ENCODE measurements at places on chromosomes 6 and 20.

DNA sequence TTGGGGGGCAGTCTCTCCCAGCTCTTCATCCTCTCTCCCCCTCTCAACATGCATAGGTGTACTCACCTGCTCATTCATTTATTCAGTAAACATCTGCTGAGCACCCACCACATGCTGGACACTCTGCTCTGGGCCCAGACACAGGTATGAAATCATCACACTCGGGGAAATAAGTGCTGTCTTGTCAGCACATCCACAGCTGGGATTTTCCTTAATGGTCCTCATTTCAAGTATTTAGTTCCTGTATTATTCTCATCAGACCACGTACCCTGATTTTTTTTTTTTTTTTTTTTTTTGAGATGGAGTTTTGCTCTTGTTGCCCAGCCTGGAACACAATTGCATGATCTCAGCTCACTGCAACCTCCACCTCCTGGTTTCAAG, 19.4 kb downstream of the RAB5IF start:
- no peak for DNase-seq

DNA sequence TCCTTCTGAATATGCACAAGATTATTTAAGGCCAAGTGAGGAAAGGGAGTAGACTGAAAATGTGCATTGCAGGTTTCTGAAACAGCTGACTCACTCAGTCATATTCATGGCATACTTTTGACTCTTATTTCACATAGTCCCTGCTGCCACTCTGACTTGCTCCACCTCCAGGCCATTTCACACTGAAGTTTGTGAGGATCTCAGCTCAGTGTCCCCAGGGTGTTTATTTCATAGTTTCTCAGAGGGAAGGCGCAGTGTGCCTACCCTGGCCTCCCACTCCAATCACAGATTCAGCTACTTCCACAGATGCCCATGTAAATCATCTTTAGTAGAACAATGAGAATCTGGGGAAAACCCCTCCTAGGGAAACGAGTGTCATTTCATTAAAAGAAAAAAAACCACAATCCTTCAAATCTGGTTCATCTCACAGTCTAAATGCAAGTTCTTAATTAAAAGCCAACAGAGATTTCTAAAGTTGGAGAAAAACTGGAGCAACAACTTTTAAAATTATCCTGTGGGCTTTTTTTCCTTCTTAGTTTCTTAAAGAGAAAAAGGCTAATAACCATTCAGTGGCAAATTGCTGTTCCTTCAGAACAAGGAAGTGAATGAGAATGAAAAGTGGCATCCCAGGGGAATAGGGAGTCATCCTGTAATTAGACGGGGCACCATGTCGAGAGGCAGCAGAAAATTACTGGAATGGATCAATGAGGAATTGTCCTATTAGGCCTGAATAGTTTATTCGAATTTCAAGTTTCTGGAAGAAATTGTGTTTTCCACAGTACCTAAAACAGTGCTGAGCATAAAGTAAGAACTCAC, 133.6 kb downstream of the TFAP2B start:
- DNase-seq: no peak

- DNase-seq: peak; percentile 64
These were observed 69.7 kb upstream of the TOX2 start for GRCh38 chr20:43844778-43845614.

- peak; percentile 64 for DNase-seq
These were observed 66.7 kb upstream of the BMP2 start for GRCh38 chr20:6700563-6701329.

DNA sequence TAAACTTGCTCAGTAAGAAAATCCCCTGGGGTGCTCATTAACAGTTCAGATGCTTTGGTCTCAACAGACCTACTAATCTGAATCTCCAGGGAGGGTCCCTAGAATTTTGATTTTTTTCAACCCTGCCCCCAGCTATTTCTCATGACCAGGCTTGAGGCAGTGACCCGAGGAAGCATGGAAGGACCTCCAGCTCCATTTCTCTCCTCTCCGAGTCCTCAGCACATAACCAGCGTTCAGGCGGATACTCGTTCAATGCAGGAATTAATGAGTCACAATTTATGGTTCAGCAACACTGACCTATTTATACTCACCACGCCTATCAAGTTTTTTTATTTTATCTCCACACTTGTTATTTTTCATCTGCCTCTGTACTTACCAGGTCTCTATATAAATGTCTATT, 369.2 kb upstream of the CDH4 start:
- DNase-seq: no peak

GRCh38 chr6:1267057-1267732, 44.7 kb upstream of the FOXQ1 start:
- DNase-seq: no peak

DNA sequence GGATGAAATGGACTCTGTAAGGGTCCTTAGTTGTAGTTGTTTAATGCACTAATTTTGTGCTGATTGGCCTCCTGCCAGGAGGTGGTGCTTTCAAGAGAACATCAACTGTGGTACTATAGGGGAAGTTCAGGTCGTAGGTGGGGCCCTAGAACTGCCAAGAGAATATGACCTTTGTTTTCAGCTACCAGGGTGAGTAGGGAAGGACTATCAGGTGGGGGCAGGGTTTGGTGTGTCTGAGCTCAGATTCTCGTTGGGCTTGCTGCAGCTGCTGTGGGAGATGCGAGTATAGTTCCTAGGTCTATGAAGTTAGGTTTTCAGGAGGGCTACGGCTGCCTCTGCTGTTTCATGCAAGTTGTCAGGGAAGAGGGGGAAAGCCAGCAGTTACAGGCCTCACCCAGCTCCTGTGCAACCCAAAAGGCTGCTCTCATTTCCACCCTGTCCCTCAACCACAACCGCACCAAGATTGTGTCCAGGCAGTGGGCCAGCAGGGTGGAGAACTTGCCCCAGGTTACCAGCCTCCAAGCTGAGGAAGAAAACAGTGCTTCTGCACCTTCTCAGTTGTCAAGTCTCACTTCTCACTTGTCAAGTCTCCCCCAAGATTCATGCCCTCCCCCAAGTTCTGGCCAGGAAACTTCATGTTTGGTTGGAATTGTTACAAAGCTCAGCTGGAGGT, 626.5 kb upstream of the MAP3K7 start:
- DNase-seq: no peak

DNA sequence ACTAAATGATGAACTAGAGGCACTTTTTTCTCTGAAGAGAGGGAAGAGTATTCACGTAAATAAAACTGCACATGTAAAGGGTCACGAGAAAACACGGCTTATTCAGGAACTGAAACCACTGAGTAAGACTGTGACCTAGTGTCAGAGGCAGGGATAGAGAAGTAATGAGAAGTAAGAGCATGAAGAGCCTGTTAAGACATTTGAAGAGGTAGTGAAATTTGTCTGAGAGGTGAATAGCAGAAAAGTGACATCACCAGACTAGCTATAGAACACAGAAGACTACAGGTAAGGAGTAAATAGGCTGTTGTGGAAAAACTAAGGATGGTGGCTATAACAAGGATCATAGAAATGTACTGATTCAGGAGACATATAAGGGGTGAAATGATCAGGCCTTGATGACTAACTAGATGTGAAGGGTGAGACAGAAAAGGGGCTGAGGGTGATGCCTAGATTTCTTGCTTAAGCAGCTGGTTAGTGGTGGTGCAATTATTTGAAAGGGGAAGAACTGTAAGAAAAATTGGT, 76.8 kb downstream of the REV3L start:
- DNase-seq: no peak

DNA sequence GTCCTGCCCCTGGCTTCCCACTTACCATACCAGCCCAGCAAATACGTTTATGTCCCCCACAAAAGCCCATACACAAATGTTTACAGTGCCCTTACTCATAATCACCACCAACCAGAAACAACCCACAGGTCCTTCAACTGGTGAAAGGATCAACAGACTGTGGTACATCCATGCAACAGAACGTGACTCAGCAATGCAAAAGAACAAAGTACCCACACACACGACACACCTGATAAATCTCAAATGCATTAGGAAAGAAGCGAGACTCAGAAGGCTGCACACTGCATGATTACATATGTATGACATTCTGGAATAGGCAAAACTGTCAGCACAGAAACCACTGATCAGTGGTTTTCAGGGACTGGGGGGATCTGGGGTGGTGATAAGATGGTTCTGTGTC, 20.5 kb downstream of the NCR2 start:
- DNase-seq: no peak

DNA sequence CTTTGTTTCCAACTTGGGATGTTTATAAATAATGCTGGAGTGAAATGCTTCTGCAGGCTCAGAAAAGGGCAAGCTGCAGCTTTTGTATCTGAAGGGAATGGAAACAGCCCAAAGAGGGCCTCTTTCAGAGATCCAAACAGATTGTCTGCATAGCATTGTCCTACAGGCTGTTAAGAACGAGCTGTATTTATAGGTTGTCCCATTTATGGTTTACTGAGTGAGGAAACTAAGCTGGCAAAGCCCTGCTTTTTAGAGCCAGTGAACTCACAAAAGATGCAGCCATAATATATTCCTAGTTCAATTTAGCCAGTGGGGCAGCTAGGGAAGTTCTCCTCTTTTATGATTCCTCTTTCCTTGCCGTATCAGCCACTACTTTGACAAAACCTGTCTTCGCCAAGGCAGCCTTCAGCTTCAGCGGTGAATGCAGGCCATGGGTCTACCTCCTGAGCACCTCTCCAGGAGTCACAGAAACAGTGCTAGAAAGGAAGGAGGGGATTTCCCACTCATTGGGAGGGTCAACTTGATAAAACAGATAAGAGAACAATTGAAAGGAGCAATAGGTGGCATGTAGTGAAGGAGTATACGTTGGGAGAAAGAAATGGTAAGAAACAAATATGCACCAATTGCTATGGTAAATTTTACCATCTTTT, 15.0 kb downstream of the KIAA0319 start:
- DNase-seq: no peak

GRCh38 chr6:27290850-27291208, 21.2 kb downstream of the POM121L2 start:
- DNase-seq: no peak

GRCh38 chr6:131937703-131938631, 13.2 kb downstream of the CCN2 start:
- DNase-seq: no peak

- no peak for DNase-seq
These were observed 266.4 kb downstream of the PLCB1 start for GRCh38 chr20:8398263-8399051.

- no peak for DNase-seq
These were observed 727.9 kb upstream of the MAN1A1 start for GRCh38 chr6:120077489-120077888.

DNA sequence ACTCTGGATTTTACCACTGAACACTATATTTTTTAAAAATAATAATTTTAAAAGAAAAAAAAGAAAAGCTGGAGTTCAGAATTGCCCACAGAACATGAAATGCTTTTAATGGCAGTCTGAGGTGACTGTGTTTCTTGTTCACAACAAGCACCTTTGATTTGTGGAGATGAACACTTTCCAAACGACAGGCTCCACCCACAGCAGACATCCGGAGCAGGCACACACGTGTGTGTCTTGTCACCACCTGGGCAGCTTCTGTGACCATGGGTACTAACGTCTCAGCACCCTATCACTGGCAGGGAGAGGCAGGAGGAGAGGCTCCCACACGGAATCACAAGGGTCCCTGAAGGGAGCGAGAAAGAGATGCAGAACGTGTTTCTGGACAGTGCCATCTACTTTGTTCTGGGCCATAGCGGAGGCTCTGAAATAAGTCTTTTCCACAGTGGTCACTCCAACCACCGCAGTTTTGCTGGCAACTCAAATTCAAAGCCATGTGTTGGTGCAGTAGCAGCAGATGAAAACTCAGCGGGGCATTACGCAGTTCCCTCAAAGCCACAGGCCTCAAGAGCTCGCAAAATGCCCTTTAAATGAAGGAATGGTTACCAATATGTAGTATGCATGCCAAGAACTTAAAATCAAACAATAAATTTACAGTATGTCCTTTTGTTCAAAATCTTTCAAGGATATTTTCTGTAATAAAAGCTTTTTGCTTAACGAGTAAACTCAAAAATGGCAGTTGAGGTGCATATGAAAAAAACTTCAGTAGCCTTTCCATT, 242.2 kb downstream of the FOXC1 start:
- DNase-seq: no peak

DNA sequence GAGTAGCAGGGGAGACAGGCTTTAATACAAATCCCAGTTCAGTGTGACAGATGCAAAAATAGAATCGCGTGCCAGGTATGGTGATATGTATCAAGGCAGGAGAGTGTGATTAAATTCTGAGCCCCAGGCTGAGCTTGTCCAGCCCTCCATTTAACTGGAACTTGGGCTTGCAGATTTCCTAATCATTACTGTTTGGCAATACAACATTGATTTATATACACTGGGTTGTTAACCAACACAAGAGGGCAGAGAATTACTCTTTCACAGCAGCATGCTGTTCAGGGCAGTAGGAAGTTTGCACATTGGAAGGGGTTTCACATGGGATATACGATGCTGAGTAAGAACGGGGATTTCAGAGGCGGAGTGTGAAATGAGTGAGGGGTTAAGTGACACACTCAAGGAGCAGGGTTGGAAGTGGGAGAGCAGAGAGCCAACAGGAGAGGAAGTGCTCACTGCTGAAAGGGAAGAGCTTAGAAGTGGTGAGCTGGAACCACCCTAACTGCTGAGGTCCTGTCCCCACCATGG, 70.8 kb upstream of the ATXN1 start:
- DNase-seq: no peak

DNA sequence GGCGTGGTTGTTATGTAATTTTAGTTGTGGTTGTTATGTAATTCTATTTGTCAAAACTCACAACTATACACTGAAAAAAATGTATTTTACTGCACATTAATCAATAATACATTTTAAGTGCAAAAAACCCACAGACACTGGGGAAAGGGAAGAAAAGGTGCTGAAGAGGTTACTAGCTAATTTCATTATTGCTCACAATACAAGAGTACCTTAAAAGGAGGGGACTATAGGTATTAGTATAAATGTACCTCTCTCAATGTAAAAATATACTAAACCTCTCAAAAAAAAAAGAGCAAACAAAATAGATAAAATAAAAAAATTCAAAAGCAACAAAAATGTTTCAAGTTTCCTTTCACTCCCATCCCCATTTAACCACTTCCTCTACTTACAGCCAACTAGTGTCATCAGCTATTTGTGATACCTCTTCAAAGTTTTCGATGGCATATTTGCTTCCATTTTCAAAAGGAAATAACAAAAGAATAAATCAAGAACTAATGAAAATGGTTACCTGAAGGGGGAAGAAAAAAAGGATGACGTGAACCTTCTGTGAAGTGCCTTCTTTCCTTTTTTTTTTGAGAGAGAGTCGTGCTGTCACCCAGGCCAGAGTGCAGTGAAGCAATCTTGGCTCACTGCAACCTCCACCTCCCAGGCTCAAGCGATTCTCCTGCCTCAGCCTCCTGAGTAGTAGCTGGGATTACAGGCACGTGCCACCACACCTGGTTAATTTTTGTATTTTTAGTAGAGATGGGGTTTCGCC, 30.2 kb downstream of the RANBP9 start:
- DNase-seq: no peak

- no peak for DNase-seq
These were observed 74.2 kb downstream of the TOX2 start for GRCh38 chr20:43988867-43989266.

DNA sequence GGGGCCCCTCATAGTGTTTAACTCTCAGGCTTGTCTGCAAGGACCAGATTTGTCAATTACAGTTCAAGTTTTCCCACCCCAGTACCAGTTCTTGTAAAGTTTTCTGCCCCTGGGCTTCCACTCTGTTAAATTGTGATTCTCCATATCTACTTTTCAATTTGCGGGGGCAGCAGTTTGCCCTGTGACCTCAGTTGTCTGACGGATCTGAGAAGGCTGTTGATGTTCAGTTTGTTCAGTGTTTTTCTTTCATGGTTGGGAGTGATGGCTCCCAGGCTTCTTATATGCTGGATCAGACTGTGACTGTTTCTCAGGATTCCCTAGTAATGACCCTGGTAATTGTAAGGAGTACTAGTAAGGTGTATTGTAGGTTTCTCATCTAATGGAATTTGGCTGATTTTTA, 101.0 kb upstream of the GGTLC1 start:
- DNase-seq: no peak

Measured in heart left ventricle (tissue), 16 donors.